Heart left ventricle (tissue), 16 donors: ENCODE measurements at places on chromosomes 12 and 14.
A peak's percentile ranks its signal among the peaks of the same experiment; 100 is the strongest.

GRCh38 chr12:78878459-78878858 lies 13.9 kb downstream of the SYT1 start:
- no peak for DNase-seq

- DNase-seq = no peak
These were observed 827 bp upstream of the TEDC1 start for GRCh38 chr14:105490267-105490571.

- DNase-seq = no peak
These were observed 20.7 kb downstream of the KRT85 start for GRCh38 chr12:52346593-52346992.

DNA sequence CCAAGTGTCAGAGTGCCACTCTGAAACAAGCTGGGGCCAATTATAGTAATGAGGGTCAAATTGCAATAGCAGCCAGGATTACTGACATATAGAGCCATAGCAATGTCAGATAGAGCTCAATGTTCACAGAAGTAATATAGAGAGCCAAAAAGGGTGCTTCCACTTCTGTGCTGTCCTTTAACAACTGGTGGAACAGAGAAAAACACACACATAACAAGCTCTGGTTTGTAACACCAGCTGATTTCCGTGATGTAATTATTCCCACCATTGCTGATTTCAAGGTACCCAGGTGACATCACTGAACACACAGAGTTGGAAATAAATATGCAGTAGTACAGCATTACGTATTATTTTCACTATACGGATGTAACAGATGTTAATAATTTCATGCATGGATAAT lies 3.0 kb upstream of the CLEC2B start:
- no peak for DNase-seq

DNA sequence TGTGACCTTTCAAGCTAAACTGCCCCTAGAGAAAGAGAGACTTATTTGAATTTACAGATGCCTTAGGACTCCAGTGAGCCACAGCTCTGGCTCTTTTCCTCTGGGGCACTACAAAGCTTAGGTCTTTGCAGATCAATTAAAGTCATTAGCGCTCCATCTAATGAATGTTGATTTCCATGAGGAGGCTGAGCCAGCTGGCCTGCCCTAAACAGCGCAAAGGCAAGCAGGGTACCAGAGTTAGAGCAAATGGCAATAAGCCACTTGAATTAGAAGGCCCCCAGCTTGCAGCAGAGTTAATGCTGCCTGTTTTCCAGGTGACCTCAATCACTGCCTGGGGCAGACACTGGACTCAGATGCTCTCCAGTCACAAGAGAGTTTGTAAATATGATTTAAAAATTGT lies 695.3 kb downstream of the DIO2 start:
- no peak for DNase-seq

- no peak for DNase-seq
These were observed at the start of gene STON2 for GRCh38 chr14:81400202-81400678. TSS of gene STON2 (minus strand) at chr14:81400324. CDS start at chr14:81398382, 1,942 bp downstream.

DNA sequence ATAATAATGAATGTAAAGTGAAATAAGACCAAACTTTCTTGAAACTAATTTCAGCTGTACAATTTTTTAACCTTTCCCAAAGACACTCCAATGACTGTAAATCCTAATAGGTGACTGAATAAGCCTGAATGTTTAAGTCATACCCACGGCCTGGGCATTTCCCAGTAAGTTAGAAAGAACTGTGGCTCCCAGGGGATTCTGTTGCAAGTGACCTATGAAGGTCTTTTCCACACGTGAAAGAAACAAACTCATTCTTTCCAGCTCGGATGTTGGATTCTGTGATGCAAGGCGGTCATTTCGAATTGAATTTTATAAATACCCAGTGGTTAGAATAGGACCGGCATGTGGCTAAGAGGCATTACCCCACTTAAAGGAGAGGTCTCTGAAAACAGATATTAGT lies 1134.4 kb downstream of the GALC start:
- DNase-seq = no peak

DNA sequence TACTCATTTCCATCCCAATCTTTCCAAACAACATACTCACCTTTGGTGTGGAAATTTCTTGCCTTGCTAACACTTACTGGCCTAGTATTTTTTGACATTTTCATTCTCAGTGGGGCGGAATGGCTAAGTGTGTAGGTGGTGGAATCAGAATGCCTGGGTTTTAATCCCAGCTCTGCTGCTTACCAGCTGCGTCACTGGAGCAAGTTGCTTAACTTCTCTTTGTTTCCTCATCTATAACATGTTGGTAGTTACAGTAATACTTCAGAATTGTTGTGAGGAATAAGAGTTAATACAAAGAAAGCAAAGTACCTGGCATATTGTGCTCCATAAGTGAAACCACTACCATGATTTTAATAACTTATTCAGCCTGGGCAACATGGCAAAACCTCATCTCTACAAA lies 3.0 kb upstream of the FAM177A1 start:
- DNase-seq = no peak

- peak; percentile 34 for DNase-seq
These were observed 248.1 kb downstream of the DPY19L2 start for GRCh38 chr12:63420206-63420644.

DNA sequence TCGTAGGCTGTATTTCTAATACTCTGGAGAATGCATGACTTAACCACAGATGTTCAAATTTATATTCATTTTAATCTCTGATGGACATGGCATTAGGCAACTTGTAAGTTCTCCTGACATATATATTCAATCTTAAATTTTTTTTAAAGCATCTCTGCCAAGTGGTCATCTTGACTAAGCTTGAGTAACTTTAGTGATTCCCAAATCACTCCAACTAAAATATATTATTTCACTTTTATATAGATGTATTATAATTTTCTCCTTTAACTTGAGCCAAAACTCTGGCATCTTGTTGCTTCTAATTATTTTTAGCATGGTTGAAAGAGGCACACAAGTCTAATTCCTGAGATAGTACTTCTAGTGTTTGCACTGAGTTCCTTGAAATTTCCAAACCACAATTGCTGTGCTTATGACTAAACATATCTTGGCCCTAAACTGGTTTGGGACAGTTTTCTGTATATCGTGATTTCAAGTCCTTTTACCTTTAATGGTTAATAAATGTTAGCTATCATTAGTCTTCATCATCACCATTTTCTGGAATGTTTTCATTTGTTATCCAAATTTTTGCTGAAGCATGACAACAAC lies 8.4 kb downstream of the LRFN5 start:
- DNase-seq = no peak

GRCh38 chr12:57886542-57886941 lies 40.0 kb upstream of the CTDSP2 start:
- DNase-seq = no peak

- no peak for DNase-seq
These were observed 6.3 kb upstream of the ART4 start for GRCh38 chr12:14849661-14850060.

DNA sequence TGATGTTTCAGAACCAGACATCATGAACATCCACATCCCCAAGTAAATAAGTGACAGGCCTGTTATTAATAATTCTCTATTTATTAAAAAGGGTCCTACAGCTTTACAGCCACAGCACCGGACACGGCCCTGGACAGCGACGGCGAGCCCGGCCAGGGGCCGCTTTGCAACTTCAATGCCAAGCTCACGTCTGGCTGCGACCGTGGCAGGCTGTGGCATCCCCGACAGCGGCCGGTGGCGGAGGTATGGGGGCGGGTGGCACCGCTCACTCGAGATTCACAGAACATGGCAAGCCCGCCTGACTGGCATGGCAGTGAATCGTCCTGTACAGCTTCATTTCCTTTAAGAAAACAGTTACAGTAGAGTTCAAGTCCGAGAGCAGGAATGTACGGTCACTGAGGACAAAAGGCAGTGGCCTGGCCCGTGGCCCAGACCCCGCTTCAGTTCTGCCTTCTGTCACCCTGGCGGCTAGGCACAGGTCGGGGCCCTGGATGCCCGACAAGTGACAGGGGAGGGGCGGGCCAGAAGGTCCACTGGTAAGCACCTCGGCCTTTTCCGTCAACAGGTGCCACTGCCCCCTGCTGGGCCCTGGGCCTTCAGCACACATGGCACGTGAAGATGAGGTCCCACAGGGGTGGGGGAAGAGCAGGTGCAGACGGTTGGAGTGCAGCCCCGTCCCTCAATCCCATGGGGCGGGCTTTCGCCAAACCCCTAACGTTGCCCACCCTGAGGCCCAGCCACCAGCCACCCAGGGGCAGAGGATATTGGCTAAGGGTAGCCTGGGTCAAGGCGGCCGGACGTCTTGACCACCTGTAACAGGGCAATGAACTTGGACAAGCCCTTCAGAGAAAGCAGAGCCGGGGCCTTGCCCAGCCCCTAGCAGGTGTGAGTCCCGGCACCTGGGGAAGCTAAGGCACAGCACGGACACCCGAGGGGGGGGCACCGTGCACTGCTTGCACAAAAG lies 30.3 kb downstream of the HIP1R start:
- peak; percentile 81 for DNase-seq

GRCh38 chr14:74856366-74856765 lies 19.6 kb downstream of the PROX2 start:
- no peak for DNase-seq

DNA sequence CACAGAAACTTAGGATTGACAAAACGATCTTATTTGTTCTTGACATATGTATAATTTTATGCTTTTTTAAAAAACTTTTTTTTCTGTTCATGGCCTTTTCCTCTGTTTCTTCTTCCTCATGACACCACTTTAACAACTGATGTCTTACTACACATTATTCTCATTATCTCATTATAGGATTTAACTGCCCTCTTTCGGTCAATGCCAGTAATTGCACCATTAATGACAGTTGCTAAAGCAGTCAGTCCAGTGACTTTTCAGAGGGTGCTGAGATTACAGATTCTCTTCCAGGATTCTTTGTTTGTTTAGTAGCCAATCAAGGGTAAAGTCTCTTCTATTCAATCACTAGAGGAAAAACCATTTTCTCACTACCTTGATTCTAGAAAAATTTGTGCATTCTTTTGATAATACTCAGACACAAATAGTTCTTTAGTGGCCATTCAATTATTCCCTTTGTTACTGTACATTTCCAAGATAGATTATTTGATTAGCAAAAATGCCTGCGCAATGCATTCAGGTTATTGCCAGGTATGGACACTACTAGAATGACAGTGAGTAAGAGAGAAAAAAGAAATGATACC lies 50.1 kb downstream of the KLRG1 start:
- DNase-seq = no peak

DNA sequence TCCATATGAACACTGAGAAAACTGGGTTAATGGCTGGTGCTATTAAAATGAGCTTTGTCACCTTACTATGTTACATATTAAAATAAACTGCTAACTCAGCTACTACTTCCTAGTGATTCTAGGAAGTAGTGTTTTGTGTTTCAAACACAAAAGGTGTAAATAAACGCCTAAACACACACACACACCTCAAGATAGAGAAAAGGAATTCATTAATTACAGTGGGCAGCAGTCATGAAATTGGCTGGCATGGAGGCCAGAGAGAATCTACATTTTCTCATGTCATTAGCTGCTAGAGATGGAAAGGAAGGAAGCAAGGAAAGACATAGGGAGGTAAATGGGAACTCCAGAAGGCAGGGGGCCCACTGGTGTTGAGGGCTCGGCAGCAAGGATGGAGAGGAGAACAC lies 787 bp upstream of the PRMT5 start:
- no peak for DNase-seq

DNA sequence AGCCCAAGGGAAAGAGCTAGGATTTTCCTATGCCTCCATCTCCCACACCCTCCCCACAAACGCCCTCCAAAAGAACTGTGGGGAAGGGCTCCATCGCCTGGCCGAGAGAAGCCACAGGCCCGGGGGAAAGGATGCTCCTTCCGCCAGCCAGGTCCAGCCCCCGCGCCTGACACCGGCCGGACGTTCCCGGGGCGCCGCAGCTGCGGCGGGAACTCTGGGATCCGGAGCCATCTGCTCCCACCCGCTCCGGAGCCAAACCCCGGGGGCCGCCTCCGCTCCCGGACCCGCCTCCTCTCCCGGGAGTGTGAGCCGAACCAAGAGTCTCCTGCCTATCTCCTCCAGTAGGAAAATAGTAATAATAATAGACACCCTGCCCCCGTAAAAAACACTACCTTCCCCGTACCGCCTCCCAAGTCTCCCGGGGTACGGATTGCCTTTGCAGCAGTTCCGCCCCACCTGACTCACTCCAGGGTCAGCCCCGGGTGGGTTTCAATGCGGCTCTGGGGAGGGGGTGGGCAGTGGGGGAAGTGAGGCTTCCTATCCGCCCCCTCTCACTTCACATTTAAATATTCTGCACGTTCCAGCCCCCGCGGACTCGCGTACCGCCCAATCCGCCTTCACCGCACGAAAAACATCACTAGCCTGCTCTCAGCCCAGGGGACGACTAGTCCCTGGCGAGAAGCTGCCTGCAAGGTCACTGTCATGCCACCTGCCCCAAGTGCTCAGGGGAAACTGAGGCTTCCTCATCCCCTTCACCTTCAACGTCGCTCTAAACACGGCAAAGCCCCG lies 2.4 kb downstream of the AGAP2 start:
- peak; percentile 59 for DNase-seq

DNA sequence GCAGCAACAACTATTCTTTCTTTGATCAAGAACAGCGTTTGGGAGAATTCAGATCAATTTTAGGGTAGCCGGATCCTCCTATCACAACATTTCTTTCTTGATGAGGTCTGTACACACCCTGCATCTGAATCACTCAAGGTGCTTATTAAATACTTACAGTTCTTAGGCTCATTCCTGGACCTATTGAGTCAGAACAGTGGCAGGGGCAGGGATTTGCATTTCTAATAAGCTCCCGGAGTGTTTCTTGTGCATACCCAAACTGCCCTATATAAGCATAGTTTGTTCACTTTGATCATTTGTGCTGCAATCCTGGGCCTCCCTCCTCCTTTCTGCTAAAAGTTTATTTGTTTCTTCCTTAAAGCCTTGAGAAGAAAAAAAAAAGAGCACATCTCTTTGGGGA lies 80.5 kb upstream of the RPH3A start:
- DNase-seq = no peak

GRCh38 chr12:22255097-22255496 lies 79.4 kb downstream of the ST8SIA1 start:
- no peak for DNase-seq

- DNase-seq = no peak
These were observed 4.5 kb downstream of the DCN start for GRCh38 chr12:91178139-91178561.

- DNase-seq = no peak
These were observed 174.6 kb downstream of the ESRRB start for GRCh38 chr14:76550534-76550933.

GRCh38 chr12:29208936-29209701 lies 60.0 kb downstream of the FAR2 start:
- DNase-seq = no peak

GRCh38 chr12:132153501-132154340 lies 9.5 kb downstream of the NOC4L start:
- peak; percentile 83 for DNase-seq
